ENCODE measurements at places on chromosomes 5 and 9.

DNA sequence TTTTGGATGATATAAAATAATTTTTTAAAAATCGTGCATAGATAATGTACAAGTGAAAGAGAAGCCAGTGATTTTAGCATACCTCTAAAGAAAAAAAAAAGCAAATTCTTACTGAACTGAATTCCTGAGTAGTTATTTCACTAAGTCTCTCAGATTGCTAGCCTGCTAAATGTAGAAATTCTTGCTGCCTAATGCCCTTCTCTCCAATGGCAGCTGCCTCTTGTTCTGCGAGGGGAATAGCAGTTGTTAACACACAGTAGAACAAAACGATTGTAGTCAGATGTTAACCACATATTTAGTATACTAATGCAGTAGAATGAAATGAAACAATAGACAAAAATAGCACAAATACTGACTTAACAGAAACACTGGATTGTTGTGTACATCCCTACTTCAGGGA, 26.8 kb downstream of the SMAD5 start:
- DNase-seq = no peak

DNA sequence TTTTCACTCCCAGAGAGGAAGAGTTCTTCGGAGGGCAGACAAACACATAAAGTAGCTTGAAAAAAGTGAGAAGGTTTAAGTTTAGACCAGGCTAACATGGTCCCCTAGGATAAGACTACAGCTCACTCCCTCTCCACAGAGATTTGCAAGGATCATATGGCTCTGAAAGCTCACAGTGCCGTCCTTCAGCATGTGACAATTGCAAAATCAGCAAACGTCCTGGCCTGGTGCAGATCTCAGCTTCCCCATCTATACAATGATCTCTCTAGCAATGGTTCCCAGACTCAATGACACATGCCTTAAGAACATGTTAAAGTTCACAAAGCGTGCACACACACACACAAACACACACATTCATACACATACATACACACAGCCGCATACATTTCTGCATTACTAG, 327.6 kb downstream of the ACTL7B start:
- no peak for DNase-seq

DNA sequence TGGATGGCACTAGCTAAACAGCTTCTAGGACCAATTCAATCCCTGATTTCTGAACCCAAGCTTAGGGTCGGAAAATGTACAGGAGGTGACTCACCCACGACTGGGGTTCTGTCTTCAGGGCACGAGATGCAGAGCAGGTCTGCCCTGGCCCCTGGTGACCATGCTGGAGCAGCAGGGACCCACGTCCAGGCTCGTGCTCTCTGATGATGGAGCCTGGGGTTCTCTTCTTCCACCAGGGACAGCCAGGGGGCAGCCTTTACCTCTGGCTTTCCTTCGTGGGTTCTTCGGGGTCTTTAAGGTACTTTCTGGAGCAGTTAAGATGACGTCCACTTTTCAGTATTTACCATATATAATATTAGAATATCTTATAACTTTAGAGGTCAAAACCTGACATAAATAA, 2.1 kb downstream of the CFAP77 start:
- no peak for DNase-seq

DNA sequence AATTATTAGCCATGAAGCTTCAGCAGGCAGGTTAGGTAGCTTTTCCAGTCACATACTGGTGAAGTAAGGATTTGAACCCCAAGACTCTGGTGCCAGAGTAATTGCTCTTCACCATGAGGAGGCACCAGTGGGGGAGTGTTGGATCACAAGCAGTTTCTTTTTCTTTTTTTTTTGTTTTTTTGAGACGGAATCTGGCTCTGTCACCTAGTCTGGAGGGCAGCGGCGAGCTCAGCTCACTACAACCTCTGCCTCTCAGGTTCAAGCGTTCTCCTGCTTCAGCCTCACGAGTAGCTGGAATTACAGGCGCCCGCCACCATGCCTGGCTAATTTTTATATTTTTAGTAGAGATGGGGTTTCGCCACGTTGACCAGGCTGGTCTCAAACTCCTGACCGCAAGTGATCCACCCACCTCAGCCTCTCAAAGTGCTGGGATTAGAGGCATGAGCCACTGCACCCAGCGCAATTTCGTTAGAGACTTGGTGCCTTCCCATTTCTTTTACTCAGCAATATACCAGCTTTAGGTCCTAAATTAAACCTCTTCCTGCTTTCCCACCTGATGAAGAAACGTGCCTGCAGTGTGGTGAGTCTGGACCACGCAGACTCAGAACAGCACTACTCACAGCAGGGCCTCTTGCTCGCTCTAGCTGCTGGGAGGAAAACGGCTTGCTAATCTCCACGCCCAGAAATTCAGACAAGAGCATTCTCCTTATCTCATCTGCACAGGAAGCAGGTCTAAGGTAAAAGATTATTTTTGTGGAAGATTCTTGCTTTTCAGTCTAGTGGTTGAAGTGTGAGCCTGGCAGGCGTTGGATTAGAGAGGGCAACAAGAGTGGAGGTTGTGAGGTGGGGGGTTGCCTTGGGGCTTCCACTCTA, at the start of gene S100Z:
Gene S100Z, plus strand, starts transcription at position 596 of the 873 bp plus-strand sequence. CDS start 25,346 bp downstream, outside the sequence.
- DNase-seq = peak; percentile 64

DNA sequence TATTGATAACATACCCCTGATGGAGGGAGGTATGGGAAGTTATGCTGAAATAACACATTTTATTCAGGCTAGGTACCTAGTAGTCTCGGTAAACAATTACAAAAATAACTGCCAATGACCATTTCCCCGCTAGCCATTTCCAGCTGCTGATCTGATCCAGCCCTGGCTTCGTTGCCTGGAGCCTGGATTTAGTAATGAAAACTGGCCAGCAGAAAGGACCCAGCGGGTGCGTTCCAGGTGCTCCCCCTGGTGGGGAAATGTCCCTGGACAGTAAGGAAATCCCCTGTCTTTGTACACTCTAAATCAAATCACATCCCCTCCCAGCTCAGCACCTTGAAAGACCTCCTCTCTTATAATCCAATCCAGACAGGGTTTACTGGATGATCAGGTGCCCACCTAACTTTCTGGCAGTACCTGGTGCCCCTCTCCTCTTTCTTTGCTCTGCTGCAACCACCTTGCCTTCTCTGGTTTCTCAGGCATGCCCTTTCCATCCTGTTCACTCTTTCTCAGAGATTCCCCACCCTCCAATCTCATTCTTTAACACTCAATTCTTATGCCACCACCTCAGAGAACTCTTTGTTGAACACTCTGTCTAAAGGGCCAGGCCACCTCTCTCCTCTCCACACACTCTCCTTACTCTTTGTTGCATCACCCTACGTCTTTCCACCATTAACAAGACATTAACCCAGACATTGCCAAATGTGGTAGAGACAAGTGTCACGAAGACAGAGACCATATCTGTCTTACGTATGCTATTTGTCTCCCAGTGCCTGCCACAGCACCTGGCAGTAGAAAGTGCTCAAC, 50.1 kb upstream of the SMAD5 start:
- peak; percentile 68 for DNase-seq

GRCh38 chr5:133603711-133604110, 8.6 kb downstream of the FSTL4 start:
- DNase-seq = no peak

DNA sequence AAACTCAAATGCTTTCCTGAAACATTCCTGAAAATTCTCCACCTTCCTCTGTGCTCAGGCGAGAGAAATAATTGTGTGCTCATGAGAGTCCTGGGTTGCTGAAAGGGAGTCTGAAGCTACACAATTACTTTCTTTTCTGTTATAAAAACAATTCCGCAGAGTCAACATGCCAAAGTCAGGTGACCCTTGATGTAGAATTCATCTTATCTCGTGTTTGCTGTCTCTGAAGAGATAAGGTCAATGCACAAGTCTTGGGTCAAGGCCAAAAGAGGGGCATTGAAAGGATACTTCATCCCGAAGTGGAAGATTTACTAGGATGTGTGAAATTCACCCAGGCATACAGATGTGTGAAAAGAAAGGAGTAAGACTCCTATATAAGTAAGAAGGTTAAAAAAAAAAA, 493.5 kb downstream of the SEMA5A start:
- DNase-seq = no peak

DNA sequence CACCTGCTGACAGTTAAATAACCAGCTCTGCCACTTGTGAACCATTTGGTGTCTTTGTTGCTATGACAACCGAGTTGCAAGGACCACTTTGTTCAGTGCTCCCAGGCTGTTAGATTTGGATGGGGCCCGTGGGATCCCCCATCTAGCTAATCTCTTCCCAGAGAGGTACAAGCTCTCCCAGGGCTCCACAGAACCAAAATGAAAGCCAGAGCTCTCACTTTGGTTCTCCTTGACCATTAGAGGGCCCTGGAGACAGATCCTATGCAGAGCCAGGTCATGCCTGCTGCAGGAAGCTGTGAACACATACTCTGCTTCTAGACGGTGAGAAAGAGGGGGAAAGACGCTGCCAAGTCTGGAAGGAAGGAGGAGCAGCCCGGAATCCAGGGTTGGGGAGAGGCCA, 224.6 kb downstream of the GABBR2 start:
- no peak for DNase-seq

DNA sequence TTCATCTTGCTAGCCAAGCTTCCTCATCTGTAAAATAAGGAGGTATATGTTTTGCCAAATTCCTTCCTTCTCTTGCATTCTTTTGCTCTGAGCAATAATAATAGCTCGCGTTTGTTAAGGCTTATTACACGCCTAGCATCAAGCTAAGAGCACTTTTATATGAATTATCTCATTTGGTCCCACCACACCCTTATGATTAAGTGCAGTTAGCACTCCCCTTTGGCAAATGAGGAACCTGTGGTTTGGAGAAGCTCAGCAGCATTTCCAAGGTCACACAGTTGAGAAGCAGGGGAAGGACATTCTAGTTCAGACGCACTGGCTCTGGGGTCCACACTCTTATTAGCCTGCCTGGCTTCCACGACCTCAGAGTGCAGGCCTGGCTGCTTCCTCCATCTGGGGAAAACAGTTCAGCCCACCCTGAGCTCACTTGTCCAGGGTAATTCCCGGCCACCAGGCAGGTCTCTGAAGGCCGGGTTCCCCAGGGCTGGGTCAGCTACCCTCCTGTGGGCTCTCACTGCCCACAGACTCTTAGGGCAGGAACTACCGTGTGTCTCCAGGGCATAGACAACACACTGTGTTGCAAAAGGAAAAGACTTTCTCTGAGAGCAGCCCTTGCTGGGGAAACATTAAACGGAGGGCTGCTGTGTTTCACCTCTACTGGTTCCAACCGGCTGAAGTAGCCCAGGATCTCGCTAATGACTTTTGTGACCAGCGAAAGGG, 9.9 kb upstream of the FBP1 start:
- DNase-seq = peak; percentile 41

DNA sequence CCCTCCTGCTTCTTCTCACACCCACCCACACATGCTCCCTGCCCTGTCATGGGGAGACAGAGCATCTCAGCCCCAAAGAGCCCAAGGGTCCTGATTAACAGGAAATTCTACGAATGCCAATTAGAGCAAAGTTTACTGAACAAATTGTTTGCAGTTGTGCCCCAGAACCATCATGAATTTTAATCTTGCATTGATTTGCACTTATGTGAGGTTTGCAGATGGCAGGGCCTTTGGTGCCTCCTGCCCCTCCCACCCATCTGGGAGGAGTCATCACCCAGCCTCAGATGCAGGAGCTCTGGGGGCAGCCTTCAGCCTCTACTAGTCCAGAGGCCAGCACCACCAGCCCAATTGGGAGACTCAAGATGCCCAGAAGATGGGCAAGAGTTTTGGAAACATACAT, 80.8 kb downstream of the PCDH1 start:
- DNase-seq = no peak

GRCh38 chr5:94916619-94917018, 298.1 kb downstream of the SLF1 start:
- DNase-seq = peak; percentile 28

DNA sequence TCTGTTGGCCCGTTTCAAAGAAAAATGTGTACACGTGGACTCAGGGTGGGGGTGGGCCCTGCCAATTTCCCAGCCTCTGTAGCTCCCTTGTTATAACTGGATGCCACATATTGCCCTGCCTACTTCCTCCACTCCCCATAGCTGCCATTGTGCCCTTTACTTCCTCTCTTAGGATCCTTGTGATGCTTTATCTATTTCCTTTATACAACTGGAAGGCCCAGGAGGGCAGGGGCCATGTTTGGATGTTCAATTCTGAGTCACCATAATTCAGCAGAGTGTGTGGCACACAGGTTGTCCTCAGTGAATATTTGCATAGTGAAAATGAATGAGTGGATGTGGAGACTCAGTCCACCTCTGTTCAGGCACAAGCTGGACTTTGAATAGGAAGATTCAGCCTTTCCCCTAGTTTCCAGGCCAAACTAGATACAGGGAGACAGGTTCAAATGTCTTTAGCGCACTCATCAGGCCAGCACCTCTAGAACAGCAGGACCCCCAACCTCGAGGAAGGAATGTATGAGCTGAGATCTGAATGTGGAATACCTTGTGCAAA, 10.6 kb upstream of the FEM1C start:
- DNase-seq = no peak

GRCh38 chr9:33939924-33940874, 108.5 kb downstream of the UBAP2 start:
- peak; percentile 40 for DNase-seq

- no peak for DNase-seq
Measured at GRCh38 chr5:99334936-99335335, 406.1 kb upstream of the CHD1 start.

DNA sequence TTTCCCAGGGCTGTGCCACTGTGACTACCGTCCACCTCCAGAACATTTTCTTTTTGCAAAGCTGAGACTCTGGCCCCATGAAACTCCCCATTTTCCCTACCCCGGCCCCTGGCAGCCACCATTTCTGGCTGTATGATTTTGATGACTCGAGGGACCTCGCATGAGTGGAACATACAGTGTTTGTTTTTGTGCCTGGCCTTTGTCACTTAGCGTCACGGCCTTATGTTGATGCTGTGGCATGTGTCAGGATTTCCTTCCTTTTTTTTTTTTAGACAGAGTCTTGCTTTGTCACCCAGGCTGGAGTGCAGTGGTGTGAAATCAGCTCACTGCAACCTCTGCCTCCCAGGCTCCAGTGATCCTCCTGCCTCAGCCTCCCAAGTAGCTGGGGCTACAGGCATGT, 42.7 kb downstream of the ASS1 start:
- DNase-seq = no peak

- no peak for DNase-seq
Measured at GRCh38 chr5:132947671-132948070, 15.8 kb downstream of the AFF4 start.

- no peak for DNase-seq
Measured at GRCh38 chr5:93349613-93350012, 231.4 kb downstream of the NR2F1-AS1 start.

DNA sequence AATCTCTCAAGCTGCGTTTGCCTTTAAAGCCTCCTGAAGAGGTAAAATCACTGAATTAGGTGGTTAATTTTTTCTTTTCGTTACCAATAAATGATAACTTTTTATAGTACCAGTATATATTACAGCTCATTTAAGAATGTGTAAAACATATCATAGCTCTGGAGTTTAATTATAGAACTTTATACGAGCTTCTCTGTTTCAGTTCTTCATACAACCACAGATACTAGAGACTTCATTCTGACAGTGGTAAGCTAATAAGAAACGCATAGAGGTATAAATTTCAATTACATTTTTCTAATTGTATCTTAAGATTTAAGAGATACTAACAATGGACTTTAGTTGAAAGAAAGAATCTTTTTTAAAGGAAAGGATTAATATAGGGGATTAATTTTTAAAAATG, 73.9 kb downstream of the PBX3 start:
- no peak for DNase-seq
